Myocyte (in vitro differentiated cells): ENCODE measurements at places on chromosomes 4 and X. TPM values are rescaled to one million over a fixed set of nuclear protein-coding genes. Genes with fewer than 3 reads are reported as not detected.

DNA sequence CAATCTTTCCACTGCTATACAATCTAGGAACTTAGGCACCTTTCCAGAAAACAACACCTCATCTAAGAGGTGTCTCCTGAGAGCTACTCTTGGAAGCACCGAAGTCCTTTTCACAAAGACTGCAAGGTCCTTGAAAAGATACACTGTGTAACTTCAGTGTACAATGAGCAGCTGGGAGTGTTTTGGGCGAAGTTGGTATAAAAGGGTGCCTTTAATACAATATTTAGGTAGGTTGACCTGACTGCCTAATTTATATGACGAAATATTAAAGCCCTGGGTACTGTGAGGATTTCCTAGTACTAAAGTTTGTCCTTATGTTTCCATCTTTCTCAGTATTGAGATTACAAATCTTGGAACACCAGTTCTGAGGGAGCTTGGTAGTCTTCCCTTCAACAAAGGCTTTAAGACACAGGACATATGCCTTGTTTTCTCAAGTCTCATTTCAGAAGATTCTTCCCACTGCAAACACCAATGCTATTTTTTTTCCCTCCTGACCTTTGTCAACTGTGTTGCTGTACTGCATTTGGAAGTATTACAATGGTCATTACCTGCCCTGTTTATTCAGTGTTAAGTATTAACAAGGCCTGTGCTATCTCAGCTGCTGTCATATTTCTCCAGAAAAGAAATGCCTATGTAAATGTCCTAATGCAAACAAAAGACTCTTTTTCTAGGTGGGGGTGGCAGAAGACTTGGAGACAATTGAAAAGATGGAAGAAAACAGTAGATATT, 134.2 kb downstream of the MAML3 start:
- DNase-seq, result no peak

GRCh38 chrX:130084631-130085237, 25.6 kb downstream of the ELF4 start:
- no peak for DNase-seq

Gene CT45A2
- not detected in 2 replicates for total RNA-seq

GRCh38 chrX:116379854-116380253, 56.6 kb upstream of the SLC6A14 start:
- no peak for DNase-seq

- DNase-seq, result peak; percentile 7
These were observed 286.8 kb downstream of the CBLL2 start for GRCh38 chrX:22559506-22559905.

DNA sequence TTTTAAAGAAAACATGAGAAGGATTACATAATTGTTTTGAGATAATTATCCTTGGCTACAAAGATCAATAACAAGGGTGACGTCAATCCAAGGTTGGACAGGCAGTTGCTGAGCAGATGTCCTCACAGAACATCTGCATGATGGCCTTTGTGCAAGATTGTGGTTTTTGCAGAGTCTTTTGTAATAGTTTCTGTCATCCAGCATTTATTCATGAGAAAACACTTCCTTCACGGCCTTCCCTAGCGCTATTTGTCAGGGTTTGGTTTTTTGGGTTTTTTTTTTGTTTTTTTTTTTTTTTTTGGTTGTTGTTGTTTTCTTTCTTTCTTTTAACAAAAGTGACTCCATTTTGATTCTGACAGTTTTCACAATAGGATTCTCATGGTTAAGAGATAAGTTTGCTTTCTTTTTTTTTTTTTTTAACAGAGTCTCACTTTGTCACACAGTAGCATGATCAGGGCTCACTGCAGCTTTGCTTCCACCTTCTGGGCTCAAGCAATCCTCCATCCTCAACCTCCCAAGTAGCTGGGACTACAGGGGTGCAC, 31.5 kb upstream of the ELF2 start:
- DNase-seq, result peak; percentile 56

GRCh38 chr4:74755486-74755885, 38.8 kb downstream of the BTC start:
- peak; percentile 44 for DNase-seq
